ENCODE measurements at places on chromosomes 1 and 21. TPM values are rescaled to one million over a fixed set of nuclear protein-coding genes. Genes with fewer than 3 reads are reported as not detected.

USP24 gene
- total RNA-seq: 130 TPM

- no peak overlapping the region for H3K4me3 ChIP-seq
- no peak for DNase-seq
- H3K27me3 ChIP-seq: no peaks in the 10 kb centered on the region
- H3K36me3 ChIP-seq: no peaks in the 10 kb centered on the region
- H3K27ac ChIP-seq: no peak overlapping the region
Measured at GRCh38 chr1:187226396-187226795, 397.6 kb downstream of the PLA2G4A start.

DNA sequence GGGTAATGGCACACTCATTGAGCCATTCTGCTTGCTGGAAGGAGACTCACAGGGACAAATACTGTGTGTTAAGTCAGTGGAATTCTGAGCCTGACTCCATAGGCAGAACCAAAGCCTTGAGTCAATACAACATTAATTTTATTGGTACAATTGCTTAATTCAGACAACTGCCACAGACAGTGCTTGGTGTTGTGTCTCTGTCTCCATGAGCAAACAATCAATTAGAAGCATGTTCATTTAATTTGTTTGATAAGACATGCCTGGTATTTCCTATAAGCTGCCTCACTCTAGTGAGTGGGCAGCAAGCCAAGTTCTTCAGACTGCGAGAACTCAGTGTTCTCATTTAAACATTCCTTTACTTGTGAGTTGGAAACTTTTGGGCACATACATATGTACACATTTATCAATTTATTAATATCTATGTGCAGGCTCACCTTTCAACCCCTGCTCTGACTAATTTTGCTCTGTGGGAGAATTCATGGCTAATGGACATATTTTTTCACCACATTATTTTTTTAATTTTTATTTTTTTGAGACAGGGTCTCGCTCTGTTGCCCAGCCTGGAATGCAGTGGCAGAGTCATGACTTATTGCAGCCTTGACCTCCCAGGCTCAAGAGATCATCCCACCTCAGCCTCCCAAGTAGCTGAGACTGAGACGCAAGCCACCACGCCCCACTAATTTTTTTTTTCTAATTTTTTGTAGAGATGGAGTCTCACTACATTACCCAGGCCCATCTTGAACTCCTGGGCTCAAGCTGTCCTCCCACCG is 4.5 kb upstream of the SRSF10 start:
- H3K4me1 ChIP-seq: no peaks in the 10 kb centered on the region
- no peak overlapping the region for H3K4me3 ChIP-seq
- H3K36me3 ChIP-seq: no peaks in the 10 kb centered on the region
- H3K27me3 ChIP-seq: no peaks in the 10 kb centered on the region
- DNase-seq: no peak
- peak overlapping the region; percentile 18 for H3K27ac ChIP-seq

DNA sequence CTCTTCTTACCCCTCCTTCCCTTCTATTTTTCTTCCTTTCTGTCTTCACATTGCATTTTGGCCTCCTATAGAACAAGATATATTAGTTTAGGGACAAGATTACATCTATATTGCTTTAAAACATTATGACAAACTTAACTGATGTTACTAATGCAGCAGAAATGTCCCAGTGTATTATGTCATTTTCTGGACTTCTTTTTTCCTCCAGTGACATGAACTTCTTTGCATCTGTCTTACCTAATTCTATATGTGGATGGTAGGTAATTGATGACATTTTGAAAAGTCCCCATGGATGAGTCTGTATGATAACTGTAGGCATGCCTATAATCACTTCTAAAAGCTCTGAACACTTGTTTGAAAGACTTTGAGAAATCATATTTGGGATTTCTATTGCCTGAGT is 89.5 kb downstream of the FNBP1L start:
- H3K27me3 ChIP-seq: no peaks in the 10 kb centered on the region
- DNase-seq: no peak
- no peak overlapping the region for H3K4me3 ChIP-seq
- no peaks in the 10 kb centered on the region for H3K36me3 ChIP-seq
- no peaks in the 10 kb centered on the region for H3K4me1 ChIP-seq

DNA sequence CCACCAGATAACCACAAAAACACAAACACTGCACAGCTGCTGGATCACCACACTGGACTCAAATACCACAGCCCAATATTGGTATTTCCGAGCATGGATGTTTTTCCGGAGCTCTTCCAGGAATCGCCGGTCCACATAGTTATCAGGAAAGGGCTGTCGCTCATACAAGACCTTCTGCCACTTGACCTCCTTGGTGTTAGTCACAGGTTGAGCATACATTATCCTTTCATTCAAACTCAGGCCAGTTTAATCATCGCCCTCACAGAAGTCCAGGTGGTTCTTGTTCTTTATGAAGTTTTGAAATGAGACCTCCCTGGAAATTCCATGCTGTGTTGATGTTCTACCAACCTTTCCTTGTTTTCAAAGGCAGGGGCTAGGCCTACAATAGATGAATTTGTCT is 1.5 kb downstream of the PIGC start:
- no peaks in the 10 kb centered on the region for H3K27me3 ChIP-seq
- H3K36me3 ChIP-seq: no peaks in the 10 kb centered on the region
- no peak for DNase-seq

GRCh38 chr1:23343221-23344110 is 618 bp downstream of the HNRNPR start:
- H3K36me3 ChIP-seq: no peaks in the 10 kb centered on the region
- peak overlapping the region; percentile 99 for H3K4me3 ChIP-seq
- H3K27me3 ChIP-seq: no peaks in the 10 kb centered on the region
- H3K27ac ChIP-seq: peak overlapping the region; percentile 98
- DNase-seq: peak; percentile 21
- no peaks in the 10 kb centered on the region for H3K4me1 ChIP-seq

Measured in Peyer's patch (tissue), 4 donors.